Testis (tissue), 5 donors: ENCODE measurements at places on chromosomes 1 and 21. TPM values are rescaled to one million over a fixed set of nuclear protein-coding genes. Genes with fewer than 3 reads are reported as not detected.

DNA sequence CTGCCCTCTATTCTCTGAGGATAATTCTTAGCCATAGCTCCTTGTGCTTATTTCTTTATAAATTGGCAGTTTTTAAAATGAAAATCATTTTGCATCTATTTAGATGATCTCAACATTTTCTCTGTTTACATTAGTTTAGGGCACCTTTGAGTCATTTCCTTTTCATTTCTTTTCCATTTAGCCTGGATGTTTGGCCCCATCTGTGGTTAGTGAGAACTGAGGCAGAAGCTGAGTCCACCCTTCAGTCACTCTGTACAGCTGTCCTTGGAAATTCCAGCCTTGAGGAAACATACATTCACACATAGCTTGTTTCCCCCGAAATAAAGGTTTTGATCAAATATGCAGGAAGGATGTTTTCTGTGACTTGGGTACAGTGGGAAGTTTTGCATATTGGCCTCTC is 123.7 kb downstream of the NTNG1 start:
- no peak for DNase-seq

DNA sequence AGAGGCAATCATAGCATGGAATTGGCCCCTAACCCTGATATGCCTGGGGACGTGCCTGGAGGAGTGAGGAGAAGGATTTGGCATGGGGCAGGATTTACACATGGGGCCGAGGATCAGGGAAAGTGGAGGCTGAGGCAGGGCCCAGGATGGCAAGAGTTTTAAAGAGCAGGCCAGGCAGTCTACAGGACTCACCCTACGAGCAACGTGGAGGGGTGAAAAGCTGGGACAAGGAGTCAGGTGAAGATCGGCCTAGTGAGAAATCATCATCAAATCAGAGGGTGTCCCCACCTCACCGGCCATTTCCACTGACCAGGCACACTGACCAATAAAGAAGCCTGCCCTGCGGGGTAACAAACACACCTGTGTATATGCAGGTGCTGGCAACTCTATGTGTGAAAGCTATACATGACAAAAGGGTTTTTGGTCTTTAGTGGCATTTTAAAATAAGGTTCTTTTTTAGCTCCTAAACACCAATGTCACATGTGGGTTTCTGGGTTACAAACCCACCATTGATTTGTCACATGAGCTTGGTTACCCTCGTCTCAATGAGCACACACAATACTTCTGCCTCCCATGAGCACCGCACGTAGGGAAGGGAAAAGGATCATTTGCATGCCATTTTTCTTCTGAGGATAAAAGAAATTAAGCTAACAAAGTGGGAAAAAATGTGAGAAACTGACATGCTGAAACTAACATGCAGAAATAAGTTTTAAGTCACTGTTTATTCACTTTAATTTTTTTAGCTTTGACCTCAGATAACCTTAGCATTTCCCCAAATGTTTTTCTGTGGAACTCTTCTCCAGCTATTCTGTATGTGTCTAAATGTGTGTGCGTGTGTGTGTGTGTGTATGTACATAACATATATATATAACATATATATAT is 168.1 kb upstream of the EDN2 start:
- DNase-seq: no peak

GRCh38 chr1:28535180-28535579 is 17.7 kb upstream of the TRNAU1AP start:
- DNase-seq: no peak

The CYP2J2 gene
- total RNA-seq: 3.1 TPM

The DCST1 gene
- total RNA-seq: 9.4 TPM

The PYHIN1 gene
- 1.2 TPM for total RNA-seq

The TMEM61 gene
- total RNA-seq: 1.1 TPM
